ENCODE measurements at places on chromosomes 7 and 10.

GRCh38 chr10:93346694-93347093 lies 135.4 kb downstream of the MYOF start:
- DNase-seq: no peak

GRCh38 chr10:126041117-126041516 lies 144.8 kb downstream of the FANK1 start:
- DNase-seq: no peak

GRCh38 chr7:36961693-36962092 lies 237.4 kb upstream of the AOAH start:
- no peak for DNase-seq

DNA sequence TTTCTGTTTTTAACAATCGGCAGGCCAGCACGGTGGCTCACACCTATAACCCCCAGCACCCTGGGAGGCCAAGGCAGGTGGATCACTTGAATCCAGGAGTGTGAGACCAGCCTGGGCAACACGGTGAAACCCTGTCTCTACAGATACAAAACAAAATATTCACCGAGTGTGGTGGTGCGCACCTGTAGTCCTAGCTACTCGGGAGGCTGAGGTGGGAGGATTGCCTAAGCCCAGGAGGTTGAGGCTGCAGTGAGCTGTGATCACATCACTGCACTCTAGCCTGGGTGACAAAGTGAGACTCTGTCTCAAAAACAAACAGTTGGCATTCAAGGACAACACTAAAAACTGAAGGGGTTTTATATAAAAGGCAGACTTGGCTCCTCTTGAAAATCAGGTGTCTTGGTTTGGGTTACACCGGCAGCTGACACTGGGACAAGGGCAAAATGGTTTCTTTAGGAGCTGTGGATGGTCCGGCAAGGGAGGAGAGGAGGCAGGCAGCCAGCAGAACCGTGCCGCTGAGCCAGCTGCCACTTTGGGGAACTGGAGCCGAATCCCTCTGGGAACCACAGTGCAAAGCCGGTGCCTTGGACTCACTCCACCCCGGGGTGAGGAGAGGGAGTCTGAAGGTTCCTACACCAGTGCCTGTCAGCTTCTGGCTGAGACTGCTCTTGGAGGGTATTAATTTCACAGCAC lies 52.6 kb downstream of the CHST3 start:
- peak; percentile 38 for DNase-seq

DNA sequence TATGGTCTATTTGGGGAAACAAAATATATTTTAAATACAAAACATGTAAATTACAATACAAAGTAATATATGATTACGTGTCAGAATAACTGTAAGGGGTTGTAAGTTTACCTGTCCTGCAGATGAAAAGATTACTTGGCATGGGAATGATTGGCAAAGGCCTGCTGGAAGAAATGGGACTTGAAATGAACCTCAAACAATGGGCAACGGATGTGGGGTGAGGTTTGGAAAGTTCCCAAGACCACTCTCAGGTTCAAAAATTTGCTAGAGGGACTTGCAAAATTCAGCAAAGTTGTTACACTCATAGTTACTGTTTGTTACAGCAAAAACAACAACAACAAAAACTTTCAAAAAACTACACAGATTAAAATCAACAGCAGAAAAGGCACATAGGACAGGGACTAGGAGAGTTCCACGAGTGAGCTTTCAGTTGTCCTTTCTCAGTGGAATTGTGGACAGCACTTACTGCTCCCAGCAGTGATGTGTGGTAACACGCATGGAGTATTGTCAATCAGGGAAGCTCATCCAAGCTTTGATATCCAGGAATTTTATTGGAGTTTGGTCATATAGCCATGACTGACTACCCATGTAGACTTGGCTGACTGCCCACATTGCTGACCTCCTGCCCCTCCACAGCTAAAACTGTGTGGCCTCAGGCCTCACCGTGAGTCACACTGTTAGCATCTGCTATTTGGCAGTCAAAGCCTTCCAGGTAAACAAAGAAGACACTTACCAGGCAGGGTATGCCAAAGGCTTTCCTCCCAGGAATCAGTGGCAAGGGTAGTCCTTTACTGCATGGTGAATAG lies 43.8 kb downstream of the EXOC6 start:
- no peak for DNase-seq

GRCh38 chr10:22652988-22653481 lies 61.3 kb downstream of the PIP4K2A start:
- DNase-seq: no peak

- no peak for DNase-seq
Observed at GRCh38 chr10:85643845-85644525, 722.6 kb downstream of the GRID1 start.

DNA sequence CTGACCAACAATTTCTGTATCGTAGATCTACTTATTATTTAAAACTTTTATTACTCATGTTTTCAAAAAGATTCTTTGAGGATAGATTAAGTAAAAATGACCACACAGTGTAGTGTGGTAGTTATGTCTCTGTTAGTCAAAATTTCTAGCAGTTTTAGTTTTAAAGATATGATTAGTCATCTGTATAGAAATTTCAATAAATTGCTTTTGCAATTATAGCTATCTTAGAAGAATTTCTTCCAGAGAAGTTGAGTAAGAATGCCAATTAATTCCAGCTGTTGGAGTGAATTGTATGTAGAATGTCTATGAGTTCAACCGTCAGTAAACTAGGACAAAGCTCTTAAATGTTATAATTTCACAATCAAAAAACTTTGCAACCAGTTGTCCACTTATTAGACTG lies 229.7 kb downstream of the CDK14 start:
- no peak for DNase-seq

DNA sequence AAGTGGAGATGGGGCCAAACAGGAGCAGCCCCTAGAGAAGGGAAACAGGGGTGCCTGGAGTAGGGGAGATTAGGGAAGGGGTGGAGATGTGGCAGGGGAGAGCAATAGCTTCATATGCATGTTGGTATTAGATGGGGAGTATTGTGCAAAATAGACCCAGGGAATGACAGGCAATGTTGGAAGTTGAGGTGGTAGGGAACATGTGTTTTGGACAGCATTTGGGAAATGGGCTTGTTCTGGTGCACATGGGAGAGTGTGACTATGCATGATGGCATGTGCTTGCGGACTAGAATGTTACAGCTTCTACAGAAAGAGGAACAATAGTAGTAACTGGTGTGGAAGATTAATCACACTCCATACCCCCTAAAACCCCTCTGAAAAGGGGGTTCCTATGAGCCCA lies 10.4 kb downstream of the PAX2 start:
- DNase-seq: no peak

DNA sequence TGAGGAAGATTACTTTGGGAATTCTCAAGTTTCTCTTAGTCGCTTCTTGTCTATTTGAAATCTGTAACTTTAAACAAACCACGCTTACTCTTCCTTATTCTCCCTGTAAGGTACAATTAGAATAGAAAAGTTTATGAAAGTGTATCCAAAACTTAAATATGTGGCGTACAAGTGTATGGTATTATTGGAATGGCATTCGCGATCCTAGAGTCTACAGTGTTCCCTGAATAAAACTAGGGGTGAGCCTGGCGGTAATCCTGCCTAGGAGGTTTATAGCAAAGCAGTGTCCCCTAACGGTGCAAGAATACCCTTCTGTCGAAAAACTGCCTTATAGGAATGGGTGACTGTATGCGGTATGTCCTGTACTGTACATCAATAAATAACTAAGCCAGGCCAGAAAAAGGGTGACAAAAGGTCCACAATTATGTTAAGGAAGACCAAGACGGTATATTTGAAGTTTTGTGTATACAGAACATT lies 1.2 kb downstream of the TASOR2 start:
- DNase-seq: no peak

- no peak for DNase-seq
Observed at GRCh38 chr7:90709501-90710465, 113.7 kb downstream of the CDK14 start.

- DNase-seq: peak; percentile 38
Observed at GRCh38 chr7:5420067-5420880, 3.4 kb downstream of the TNRC18 start.

- DNase-seq: no peak
Observed at GRCh38 chr10:52563360-52563759, 209.2 kb downstream of the MBL2 start.

- no peak for DNase-seq
Observed at GRCh38 chr10:63547628-63548360, 26.6 kb downstream of the REEP3 start.

DNA sequence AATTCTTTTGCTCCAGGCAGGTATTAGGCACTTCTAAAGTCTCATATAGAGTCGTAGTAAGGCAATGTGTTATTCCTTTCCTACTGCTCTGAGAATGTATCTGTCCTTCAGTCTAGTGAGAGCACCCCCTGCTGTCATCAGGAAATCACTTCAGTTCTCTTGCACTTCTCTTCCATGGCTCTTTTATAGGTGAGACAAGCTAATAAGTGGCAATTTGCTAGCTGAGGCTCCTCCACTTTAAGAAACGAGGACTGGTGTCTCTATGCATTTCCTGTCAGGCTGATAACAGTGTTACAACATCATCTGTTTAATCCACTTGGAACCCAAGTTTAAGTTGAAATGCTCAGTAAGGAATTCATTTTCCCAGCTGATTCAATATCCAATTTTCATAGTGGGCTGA lies 350.6 kb downstream of the TFEC start:
- no peak for DNase-seq

DNA sequence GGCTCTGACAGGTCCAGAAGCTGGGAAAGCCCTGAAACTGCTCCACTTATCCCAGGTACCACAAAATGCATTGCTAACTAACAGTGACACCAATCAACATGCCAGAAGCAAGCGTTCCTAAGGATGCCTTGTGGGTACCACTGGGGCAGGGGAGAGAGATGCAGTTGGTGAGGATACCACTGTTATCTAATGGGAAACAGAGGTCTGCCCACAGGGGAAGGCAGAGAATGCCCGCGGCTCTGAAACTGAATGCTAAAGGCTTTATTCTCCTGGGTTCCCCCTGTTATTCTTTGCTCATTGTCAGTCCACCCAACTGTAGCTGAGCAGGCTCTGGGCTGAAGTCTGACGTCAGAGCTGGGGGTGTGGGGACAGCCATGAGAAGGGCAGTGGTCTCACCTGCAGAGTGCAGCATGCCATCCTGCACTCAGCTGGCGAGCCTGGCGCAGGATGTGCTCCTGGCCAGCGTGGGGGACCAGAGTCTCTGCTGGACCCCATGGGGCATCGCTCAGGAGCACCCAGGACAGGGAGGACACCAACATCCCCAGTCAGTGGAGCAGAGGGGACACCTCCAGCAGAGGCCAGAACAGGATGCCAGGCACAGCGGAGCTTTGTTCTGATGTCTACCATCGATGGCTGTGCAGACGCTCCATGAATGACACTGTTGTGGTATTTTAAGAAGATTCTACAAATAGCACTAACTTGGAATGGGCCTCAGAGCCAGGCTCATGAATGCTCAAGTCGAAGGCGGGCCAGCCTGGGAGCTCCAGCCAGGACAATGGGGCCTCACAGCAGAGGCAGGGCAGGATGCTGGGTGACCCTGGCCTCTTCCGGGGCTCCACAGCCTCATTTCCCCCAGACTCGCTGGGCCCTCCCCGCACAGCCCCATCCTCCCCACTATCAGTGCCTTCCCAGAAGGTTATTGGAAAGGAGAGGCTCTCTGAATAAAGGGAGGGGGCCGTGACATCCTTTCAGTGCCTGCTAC lies 95.8 kb downstream of the ARHGAP22 start:
- DNase-seq: peak; percentile 15

GRCh38 chr7:48244864-48245271 lies 73.6 kb downstream of the ABCA13 start:
- peak; percentile 31 for DNase-seq

DNA sequence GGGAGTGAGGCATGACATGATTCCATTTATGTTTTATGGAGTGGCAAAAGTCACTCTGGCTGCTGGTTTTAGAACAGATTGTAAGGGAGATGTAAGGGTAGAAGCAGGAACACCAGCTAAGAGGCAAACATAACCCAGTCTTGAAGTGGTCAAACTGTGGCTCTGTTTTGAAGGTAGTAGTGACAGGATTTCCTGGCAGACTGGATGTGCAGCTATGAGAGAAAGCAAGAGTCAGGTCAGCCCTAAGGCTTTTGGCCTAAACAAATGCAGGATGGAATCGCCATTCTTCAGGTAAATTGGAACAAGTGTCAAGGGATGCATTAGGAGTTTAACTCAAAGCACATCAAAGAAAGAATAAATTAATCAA lies 175.3 kb upstream of the AGR3 start:
- DNase-seq: no peak

DNA sequence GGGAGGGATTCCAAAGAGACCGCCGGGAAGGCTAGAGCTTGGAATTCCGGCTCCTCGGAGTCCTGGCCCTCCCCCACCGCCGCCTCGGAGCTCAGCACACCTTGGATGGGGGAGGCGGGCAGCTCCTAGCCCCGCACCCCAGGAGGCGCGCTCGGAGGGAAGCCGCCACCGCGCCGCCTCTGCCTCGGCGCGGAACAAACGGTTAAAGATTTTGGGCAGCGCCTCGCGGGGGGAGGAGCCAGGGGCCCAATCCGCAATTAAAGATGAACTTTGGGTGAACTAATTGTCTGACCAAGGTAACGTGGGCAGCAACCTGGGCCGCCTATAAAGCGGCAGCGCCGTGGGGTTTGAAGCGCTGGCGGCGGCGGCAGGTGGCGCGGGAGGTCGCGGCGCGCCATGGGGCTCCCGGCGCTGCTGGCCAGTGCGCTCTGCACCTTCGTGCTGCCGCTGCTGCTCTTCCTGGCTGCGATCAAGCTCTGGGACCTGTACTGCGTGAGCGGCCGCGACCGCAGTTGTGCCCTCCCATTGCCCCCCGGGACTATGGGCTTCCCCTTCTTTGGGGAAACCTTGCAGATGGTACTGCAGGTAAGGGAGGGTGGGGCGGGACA lies at the start of gene CYP26A1:
CYP26A1 (plus strand) TSS at position 355 of the 608 bp plus-strand sequence; CDS start at position 397, 42 bp downstream.
- no peak for DNase-seq

DNA sequence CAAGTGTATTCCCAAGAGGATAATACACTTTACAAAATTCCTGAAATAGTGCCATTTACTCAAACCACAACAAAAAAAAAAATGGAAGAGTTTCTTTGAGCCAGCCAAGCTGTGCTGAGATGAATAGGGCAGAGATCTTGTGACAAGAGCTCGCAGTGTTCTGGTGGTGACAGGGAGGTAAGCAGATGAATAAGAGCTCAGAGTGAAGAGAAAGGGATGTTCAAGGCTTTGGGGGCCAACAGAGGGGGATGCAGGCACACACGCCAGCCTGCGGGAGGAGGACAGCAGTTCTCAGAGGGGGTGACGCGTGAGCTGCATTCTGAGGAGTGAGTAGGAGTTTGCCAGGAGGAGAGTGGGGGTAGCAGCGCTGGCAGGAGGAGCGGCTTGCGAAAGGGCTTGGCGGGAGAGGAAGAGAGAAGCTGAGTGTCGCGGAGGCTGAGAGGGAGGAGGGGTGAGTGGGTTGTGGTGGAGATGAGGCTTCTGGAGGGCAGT lies 194.4 kb upstream of the IMMP2L start:
- peak; percentile 35 for DNase-seq

DNA sequence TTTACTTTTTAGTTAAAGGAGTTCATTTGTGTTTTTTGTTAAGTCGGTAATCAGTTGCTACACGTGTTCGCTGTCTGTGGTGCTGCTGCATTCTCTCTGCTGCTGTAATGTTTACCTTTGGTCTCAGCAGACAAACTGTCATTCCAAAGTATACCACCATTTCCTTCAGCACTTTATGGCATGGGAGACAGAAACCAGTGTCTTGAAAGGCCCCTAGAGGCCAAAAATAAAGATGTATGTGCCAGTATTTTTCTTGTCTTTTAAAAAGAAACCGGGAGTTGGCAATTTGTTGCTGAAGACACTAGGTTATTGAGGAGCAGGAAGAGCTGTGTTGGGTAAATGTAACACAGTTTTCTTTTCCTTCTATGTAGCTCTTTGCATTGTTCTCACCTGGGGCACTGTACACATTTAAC lies 24.1 kb downstream of the ZNF92 start:
- no peak for DNase-seq

Measured in heart left ventricle (tissue), 16 donors.